ENCODE measurements at places on chromosomes 12 and 14.

- no peak for DNase-seq
These were observed 6.8 kb downstream of the ART4 start for GRCh38 chr12:14836336-14837210.

DNA sequence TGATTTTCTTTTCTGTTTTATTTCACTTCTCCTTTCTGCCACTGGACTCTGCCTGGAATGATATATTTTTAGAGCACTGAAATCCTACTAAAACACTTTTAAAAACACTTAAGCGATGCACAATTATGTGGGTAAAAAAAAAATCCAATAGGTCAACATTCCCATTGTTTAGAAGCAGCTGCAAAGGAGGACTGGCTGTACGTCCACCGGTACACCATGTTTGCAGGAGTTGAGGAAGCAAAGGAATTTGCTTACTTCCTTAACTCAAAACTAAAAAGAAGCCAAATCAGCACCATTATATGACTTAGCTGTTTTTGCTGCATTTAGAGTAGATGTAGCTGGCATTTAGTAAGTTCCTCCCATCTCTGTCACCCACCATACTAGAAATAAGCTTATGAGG is 186.8 kb upstream of the TMTC1 start:
- DNase-seq = no peak

GRCh38 chr12:113238309-113238708 is 17.0 kb downstream of the TPCN1 start:
- no peak for DNase-seq

GRCh38 chr14:30600922-30601918 is 20.9 kb upstream of the SCFD1 start:
- no peak for DNase-seq

DNA sequence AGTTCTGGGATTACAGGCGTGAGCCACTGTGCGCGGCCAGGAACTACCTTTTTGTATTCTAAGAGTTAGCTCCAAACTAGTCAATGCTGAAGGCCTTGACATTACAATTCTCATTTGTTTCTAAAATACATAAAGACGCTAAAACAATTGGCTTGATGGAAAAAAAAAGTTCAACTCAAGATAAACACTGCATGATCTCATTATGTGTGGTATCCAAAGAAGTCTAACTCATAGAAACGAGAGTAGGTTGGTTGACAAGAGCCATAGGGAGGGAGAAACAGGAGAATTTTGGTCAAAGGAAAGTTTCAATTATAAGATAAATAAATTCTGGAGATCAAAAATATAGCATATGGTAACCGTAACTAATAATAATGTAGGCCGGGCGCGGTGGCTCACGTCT is 20.0 kb upstream of the RNF34 start:
- no peak for DNase-seq

- no peak for DNase-seq
These were observed 343.0 kb downstream of the BMP4 start for GRCh38 chr14:53613404-53614253.

DNA sequence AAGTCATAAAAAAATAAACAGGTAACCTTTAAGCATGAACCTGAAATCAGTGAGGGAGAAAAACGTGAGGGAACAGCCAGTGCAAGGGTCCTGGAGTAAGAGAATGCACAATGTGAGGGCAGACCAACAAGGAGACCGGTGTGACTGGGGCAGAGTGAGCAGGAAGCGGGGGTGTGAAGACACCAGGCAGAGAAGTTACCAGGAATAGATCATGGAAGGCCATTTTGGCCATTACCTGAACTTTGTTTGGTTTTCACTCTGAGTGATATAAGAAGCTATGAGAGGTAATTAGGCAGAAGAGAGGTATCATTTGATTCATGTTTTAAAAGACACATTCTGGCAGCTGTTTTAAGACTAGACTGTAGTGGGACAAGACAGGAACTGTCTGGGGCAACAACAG is 15.0 kb downstream of the PAH start:
- DNase-seq = no peak

- DNase-seq = no peak
These were observed 8.2 kb upstream of the MIS18BP1 start for GRCh38 chr14:45261209-45261608.

DNA sequence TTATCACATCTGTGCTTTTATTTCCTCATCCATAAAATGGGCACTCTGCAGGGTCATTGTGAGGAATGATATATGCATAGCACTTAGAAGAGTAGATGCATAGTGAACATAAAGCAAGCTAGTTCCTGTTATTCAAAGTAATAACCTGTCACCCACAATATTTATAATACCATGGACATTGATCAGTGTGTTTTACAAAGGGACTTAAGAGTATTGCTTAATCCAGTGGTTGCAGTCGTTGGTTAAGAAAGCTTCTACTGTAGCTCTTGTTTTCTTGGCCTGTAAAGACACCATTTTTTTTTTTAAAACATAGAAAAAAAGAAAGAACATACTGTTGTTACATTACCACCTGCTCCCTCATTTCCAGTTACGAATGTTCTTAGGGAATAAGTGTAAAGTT is 13.1 kb downstream of the METAP2 start:
- DNase-seq = no peak

DNA sequence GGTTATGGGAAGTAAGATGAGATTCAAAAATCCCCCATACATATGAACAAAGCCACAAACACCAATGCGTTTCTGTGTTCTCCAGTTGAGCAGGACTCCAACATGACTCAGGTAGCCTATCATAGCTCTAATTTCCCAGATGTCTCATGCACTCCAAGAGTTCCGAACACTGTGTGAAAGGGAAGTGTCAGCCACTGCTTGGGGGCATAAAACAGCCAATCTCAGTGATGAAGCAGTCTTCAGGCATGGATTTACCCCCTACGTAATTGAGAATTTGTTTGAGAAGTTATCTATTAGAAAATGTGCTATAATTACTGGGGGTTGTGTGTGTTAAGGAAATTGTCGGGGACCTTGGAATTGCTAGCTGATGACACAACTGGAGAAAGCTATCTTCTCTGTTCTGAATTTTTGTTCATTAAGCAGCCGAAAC is 153.9 kb upstream of the AVPR1A start:
- DNase-seq = no peak

GRCh38 chr12:93177208-93178153 is 200.2 kb upstream of the NUDT4 start:
- DNase-seq = no peak

DNA sequence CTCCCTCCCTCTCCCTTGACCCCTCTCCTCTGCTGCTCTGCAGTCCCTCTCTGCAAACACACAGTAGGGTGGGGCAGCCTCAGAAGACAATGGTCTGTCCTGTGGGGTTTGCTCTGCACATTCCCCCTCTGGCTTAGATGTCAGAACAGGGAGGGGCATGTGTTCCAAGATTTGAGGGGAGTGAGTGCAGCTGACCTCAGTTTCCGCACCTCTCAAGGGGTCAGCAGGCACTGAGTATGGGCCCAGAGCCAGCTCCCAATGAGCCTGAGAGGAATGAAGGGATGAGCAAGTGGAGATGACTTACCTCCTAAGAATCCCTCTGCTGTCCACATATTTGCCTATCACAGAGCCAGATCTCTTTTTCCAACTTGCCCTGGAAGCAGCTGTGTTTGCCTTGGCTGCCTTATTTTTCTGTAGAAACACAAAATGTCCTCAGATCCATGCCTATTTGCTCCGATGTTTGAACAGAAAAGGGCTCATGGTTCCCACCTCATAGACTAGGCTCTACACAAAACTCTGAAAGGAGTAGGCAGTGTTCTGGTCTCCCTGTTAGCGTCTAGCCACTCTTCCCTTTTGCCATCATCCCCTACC is 111.4 kb downstream of the CRACR2A start:
- DNase-seq = no peak

GRCh38 chr14:53925201-53925766 is 31.3 kb downstream of the BMP4 start:
- no peak for DNase-seq

- DNase-seq = no peak
These were observed 84.7 kb downstream of the SLC41A2 start for GRCh38 chr12:104873374-104873773.

GRCh38 chr12:51174501-51174900 is 1.6 kb upstream of the TFCP2 start:
- no peak for DNase-seq

DNA sequence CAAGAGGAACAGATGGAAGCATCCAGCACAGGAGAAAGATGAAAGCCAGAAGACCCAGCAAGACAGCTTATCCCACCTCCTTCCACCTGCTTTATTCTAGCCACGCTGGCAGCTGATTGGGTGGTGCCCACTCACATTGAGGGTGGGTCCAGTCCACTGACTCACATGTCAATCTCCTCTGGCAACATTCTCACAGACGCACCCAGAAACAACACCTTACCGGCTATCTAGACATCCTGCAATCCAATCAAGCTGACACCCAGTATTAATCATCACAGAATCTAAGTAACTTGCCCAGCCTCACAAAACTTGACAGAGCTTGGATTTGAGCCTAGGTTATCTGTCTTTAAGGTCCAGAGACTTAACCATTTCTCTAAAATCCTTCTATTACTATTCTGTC is 208.9 kb downstream of the PAH start:
- DNase-seq = no peak

- DNase-seq = no peak
These were observed 131.0 kb upstream of the SRRM4 start for GRCh38 chr12:118850244-118850825.

- no peak for DNase-seq
These were observed 714 bp upstream of the PSMC6 start for GRCh38 chr14:52706286-52706685.

DNA sequence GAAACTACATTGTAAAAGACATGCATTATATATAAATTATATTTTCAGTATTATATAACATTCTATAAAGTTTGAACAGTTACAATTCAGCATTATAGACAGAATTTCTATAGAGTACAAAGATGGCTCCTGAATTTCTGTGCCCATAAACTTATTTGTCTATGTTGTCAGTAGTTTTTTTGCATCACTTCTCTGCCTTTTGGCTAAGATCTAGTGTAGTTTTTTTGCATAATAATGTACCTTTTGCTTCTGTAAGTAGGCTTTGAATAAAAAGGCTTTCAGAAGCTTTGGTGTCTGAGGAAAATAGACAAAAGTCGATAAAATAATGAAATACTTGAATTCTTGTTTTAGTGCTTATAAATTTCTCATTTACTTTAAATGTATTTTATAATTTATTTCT is 11.1 kb downstream of the DNAL1 start:
- DNase-seq = no peak

- no peak for DNase-seq
These were observed 5.5 kb downstream of the AMN start for GRCh38 chr14:102927878-102928411.

GRCh38 chr12:76026643-76027063 is 4.9 kb downstream of the PHLDA1 start:
- DNase-seq = no peak

DNA sequence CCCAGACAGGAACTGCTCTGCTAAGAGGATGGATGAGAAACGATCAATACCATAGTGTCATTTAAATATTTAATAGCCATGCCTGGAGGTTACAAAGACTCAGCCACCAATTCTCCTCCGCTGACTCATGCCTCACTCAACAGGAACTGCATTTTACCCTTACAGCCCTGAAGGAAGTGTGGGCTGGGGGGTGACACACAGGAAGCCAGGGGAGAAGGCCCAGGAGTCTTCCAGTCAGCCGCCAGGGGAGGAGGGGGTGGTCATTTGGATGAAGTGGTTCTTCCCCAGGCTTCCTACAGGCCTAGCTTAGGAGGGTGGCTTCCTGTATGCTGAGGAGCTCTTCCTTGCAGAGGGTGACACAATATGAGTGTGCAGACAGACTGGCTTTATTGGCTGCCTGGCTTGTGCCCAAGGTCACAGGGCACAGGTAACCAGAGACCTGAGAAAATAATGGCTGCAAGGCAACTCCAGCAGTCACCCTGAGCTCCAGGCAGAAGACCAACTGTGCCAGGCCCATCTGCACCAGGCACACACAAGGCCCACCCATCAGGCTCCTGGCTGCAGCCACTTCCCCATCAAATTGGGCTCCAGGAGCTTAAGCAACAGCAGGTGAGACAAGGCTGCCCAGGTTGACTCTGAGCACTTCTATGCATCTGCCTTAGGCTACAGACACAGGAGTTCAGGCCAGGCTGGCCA is 30.6 kb upstream of the RPLP0 start:
- DNase-seq = no peak

DNA sequence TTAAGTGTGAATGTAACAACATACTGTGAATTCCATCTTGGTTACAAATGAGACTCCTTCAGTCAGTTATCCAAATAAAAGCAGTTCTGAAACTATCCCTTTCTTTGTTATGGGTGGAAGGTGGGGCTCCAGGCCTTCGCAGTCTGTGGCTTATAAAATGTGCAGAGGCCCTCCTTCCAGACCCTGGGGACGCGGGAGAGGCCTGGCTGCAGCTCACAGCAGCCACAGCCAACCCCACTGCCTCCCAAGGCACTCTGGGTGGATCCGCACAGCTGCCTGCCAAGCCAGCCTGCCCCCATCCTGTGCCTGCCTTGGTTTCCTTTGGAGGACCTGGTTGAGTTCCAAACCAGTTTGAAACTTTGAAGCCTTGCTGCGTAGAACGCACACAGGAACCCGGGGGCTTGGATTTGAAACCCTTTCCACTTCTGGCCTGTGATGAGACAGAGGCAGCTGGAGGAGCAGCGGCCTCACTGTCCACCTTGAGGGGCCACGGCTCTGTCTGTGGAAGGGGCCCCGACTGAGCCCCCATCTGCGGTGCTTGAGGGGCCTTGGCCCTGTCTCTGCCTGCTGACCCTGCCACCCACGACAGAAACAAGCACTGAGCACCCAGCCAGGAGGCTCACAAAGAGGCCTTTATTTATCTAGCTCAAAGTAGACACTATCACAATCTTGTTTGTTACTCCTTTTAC is 30.4 kb downstream of the CCNK start:
- peak; percentile 51 for DNase-seq

GRCh38 chr12:43015090-43015737 is 425.7 kb upstream of the PRICKLE1 start:
- DNase-seq = no peak

DNA sequence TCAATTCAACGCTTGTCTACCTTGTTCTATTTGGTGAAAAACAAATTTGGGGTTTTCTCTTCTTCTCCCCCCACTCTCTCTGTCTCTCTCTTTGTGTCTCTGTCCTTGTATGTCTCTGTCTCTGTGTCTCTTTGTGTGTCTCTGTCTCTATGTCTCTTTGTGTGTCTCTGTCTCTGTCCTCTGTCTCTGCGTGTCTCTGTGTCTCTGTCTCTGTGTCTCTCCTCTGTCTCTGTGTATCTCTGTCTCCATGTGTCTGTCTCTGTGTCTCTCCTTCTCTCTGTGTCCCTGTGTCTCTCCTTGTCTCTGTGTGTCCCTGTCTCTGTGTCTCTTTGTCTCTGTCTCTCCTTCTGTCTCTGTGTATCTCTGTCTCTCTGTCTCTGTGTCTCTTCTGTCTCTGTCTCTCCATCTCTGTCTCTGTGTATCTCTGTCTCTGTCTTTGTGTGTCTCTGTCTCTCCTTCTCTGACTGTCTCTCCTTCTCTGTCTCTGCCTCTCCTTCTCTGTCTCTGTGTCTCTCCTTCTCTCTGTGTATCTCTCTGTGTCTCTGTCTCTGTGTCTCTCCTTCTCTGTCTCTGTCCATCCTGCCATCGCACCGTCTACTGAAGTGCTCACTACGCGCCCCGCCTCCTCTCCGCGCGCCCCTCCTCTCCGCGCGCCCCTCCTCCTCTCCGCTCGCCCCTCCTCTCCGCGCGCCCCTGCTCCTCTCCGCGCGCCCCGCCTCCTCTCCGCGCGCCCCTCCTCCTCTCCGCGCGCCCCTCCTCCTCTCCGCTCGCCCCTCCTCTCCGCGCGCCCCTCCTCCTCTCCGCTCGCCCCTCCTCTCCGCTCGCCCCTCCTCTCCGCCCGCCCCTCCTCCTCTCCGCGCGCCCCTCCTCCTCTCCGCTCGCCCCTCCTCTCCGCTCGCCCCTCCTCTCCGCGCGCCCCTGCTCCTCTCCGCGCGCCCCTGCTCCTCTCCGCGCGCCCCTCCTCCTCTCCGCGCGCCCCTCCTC is 12.8 kb downstream of the LRCOL1 start:
- no peak for DNase-seq
